ENCODE measurements at places on chromosomes 11 and 22. TPM values are rescaled to one million over a fixed set of nuclear protein-coding genes. Genes with fewer than 3 reads are reported as not detected.

The ISX gene
- total RNA-seq = not detected

The PRDM10 gene
- total RNA-seq = 8.1 TPM

DNA sequence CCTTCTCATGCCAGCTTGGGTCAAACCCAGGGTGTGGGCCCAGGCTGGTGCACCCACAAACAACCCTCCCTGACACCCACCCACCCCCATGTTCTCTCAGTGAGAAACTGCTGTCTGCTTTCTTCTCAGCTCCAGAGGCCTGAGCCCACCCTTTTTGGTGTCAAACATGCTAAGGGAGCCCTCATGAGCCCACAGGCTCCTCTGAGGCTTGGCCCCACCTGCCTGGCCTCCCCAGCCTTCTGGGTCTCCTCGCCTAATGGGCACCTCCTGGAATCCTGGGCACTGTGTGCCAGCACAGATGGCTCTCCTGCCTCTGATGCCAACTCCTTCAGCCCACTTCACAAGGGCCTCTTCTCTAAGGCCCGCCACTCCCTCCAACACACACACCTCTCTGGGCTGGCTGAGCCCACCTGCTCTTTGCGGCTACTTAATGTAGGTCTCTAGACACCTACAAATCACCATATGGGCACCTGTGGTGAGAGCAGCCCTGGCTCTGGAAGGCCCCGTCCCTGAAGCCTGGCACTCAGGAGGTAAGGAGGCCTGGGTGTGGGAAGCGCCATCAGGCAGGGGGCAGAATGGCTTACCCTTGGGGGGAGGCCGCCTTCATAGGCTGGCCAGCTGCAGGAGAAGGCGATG is 4.4 kb downstream of the NAGA start:
- DNase-seq = no peak

DNA sequence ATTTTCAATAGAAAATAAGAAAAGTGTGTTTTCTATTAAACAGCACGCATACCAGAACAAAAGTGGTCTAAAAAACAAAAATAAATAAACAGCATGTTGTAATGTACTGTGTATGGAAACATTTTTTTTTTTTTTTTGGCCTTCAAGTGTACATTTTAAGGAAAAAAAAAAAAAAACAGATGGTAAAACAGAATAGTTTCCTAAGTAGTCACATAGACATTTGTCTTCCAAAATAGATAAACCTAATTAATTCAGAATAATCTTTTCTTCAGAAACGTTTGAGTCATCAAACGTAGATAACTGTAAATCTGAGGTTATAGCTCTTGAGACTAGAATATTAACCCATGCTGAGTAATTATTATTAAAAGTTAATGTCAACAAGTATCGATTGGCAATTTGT is 396 bp upstream of the CFAP300 start:
- no peak for DNase-seq

The B3GAT1 gene
- 0.20 TPM for total RNA-seq

DNA sequence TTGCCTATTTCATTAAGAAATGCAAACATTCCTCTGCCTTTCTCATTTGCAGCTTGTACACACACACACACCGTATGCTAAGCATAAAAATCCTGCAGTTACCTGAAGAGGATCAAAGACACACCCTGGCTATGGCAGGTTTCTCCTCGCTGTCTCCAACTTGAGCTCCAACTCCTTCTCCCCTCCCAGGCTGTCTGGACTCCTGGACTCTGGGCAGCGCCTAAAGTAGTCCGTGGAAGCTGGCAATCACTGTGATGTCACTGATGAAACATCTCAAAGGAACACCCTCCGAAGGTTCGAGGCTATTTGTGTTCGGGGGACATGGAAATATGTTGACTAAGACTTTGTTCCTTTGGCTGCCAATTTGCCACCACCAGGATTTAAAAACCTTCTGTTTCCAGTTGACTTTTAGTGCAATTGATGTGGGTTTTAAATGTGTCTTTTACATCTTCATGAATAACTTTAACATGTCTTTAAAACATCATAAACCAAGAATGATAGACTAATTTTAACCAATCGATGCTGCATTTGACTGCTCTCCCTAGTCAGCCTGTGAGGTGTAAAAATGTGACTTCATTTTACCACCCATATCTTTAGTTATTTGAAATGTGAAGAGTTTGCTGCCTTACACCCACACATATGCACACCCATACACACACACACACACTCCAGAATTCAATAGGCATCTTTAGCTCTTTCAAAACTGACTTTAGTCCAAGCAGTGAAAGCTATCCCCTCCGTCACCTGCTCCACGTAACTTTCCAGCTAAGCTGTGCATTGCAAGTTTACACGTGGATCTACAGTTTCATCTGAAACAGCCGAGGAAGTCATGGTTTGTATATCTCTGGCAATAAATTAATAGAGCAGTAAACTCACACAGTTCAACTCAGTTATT is at the start of gene SLN:
Gene SLN, minus strand, starts transcription at position 196 of the 895 bp plus-strand sequence.
- no peak for DNase-seq

DNA sequence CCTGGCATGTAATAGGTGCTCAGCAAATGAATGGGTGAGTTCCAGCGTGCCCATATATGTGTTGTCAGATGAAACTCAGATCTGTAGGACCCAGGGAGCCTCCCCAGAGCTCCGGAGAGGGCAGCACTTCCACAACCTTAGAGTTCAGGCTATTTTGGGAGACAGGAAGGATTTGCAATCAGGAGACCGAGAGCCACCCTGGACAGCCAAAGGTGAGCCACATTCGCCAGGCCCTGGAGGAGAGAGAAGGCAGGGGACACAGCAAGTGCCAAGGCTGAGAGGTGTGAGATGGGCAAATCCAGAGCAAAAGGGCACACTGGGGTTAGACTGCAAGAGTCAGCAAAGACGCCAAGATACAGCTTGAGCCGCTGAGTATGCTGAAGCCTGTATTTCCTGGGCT is 66.4 kb downstream of the CD82 start:
- no peak for DNase-seq

- DNase-seq = no peak
Observed at GRCh38 chr22:40932396-40932795, 18.8 kb upstream of the RBX1 start.

The RASGRP2 gene
- total RNA-seq = not detected

The TP53I11 gene
- total RNA-seq = 27.8 TPM

The TREH gene
- total RNA-seq = 0.21 TPM

GRCh38 chr11:7969756-7970646 is 4.8 kb upstream of the NLRP10 start:
- no peak for DNase-seq

- DNase-seq = no peak
Observed at GRCh38 chr22:46233231-46233630, 16.9 kb downstream of the CDPF1 start.

The PTPRCAP gene
- total RNA-seq = 1.3 TPM

DNA sequence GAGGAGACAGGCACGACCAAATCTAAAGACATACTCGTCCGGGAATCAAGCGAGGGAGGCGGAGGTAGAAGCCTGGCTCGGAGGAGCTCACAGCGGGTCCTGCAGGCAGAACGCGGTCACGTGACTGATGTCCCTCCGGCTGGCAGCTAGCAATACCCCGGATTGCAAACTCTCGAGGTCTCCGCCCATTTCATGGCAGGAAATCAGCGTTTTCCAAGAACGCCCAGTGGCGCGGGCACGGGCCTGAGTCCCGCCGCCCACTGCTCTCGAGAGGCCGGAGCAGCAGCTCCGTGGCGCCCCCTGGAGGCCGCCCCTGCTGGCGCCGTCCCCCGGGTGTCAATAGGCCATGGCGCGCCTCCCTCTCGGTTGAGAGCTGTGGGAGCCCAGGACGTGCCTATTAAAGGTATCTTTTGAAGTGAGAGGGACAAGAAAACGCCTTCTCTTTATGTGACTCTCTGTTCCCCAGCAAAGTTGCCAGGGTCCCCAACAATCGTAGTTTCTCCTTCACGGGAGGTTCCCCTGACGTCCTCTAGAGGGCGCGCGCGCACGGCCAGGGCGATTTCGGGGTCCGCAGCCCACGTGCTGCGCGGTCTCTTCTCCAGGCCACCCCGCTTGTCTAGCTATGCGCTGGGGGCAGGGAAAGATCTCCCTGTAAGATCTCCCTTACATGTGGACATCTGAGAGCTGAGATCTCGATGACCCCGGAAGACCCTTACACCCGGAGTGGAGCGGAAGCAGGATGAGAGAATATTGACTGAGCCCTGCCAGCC is 37.3 kb upstream of the RBFOX2 start:
- peak; percentile 92 for DNase-seq
